Esophagus squamous epithelium (tissue), 5 donors: ENCODE measurements at places on chromosomes 4 and X. TPM values are rescaled to one million over a fixed set of nuclear protein-coding genes. Genes with fewer than 3 reads are reported as not detected.

GRCh38 chr4:636628-637159 is 11.3 kb downstream of the PDE6B start:
- no peak for DNase-seq

DNA sequence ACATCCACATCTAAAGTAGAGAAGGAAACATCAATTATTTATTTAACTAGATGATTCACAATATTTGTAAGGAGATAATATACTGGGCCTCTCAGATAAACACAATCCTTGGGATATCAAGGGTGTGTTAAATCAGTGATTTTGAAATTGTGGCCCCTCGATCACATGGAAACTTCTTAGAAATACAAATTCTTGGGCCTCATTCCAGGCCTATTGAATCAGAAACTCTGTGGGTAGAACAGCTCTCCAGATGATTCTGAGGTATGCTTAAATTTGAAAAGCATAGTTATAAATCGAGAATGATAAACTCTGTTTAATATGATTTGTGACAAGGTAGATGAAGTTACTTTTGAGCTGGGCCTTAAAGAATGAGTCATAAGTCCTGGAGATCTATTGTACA is 64.3 kb upstream of the GPR174 start:
- no peak for DNase-seq

DNA sequence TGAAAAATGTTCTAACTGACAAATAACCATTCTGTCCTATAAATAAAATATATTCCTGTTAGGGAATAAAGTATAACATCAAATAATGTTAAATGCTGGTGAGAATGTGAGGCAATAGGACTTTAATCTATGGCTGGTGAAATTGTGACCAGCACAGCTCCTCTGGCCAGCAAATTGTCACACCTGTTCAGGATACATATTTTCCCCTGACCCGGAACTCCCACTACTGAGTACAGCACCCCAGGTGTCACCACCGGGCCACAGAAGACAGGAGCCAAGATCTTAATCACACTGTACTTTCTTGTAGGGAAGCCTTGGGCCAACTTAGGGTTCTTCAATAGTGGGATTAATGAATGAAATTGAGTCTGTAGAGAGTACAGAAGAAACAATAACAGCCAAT is 33.2 kb downstream of the C4orf33 start:
- DNase-seq: no peak

- DNase-seq: no peak
These were observed 5.1 kb upstream of the SLC10A3 start for GRCh38 chrX:154495472-154495922.

GRCh38 chrX:124555036-124555595 is 208.8 kb downstream of the SH2D1A start:
- DNase-seq: no peak

FRMPD4 gene
- not detected for total RNA-seq

ING2 gene
- total RNA-seq: 8.1 TPM
